ENCODE measurements at places on chromosomes 5 and 9.

GRCh38 chr9:95143591-95144561, 173.6 kb downstream of the FANCC start:
- no peak for DNase-seq

- DNase-seq: no peak
Observed at GRCh38 chr5:149145138-149145537, 3.8 kb downstream of the ABLIM3 start.

GRCh38 chr9:96435345-96435744, 14.6 kb upstream of the HABP4 start:
- no peak for DNase-seq

DNA sequence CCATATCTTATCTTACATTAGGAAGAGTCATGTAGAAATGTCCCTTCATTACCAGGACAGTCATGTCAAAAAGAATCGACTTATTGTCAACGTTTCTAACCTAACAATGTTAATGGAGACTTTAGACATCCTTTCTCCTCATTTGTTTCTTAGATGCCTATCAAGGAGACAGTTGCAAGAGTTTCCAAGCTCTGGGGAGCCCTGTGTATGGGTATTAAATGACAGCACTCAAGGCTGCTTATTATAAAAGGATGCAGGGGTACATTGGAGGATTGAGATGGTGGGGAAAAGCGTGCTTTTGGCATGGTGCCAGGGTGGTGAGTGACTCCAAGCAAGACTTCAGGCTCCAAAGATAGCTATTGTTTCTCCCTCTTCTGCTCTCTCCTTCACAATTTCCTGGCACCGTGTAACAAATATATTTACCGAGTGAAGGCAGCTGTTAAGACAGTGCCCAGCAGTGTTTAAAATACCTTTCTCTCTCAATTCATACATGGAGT, 461.3 kb upstream of the CLINT1 start:
- DNase-seq: no peak

DNA sequence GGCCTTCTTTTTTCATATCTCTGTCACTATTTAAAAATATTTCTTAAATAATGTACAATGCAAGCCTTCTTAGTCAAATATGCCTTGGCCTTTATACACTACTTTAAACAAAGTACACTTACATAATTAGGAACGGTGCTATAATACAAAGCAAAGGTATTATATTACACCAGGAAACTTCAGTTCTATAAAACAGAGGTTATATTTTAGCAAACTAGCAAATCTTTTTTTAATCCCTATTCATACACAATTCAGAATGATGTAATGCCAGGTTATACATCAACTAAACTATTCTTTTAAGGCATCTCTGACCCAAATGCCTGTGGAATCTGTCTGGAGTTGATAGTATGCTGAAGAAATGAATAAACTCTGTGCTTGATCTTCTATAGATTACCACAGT, 10.7 kb upstream of the LURAP1L start:
- no peak for DNase-seq

All from HS-5 (cell line).